HT-29 (cell line): ENCODE measurements at places on chromosomes 3 and 15. TPM values are rescaled to one million over a fixed set of nuclear protein-coding genes. Genes with fewer than 3 reads are reported as not detected.

The NANOGP8 gene
- total RNA-seq = not detected in 2 replicates

The CIDEC gene
- 0.61 and 1.5 TPM in 2 replicates for total RNA-seq

The EOGT gene
- total RNA-seq = 5.4 and 6.6 TPM in 2 replicates

The LRRC34 gene
- 0.81 and 4.2 TPM in 2 replicates for total RNA-seq

The ARPIN gene
- 4.7 and 7.9 TPM in 2 replicates for total RNA-seq

The TBC1D5 gene
- total RNA-seq = 9.8 and 13.0 TPM in 2 replicates

The FRMD4B gene
- total RNA-seq = 19.6 and 21.2 TPM in 2 replicates

The CIB2 gene
- total RNA-seq = 0.44 and 0.74 TPM in 2 replicates

The CNTN6 gene
- not detected in 2 replicates for total RNA-seq

The CLDN11 gene
- total RNA-seq = 0.56 and 0.63 TPM in 2 replicates

The TPRG1 gene
- total RNA-seq = 0.21 TPM in 1 of 2 replicates, not detected in the other

The TLR9 gene
- total RNA-seq = not detected in 2 replicates

The WNT5A gene
- total RNA-seq = not detected in 2 replicates

The LINGO1 gene
- total RNA-seq = 0.16 and 0.31 TPM in 2 replicates

The SEMA7A gene
- total RNA-seq = 1.1 and 1.3 TPM in 2 replicates

The KCNH8 gene
- total RNA-seq = 0.03 and 1.1 TPM in 2 replicates

The SLC12A1 gene
- not detected in 2 replicates for total RNA-seq

The GOLGA8T gene
- not detected in 2 replicates for total RNA-seq

The TMEM43 gene
- 22.1 and 23.1 TPM in 2 replicates for total RNA-seq

The KNG1 gene
- total RNA-seq = not detected in 2 replicates

The GHRL gene
- not detected in 2 replicates for total RNA-seq

The CTXN2 gene
- total RNA-seq = not detected in 2 replicates

The RYR3 gene
- total RNA-seq = not detected in 2 replicates

The PRSS50 gene
- not detected in 2 replicates for total RNA-seq

The CMTM7 gene
- 20.2 and 30.7 TPM in 2 replicates for total RNA-seq

The GPR62 gene
- not detected in 2 replicates for total RNA-seq
